ENCODE measurements at places on chromosomes 12 and 14.

DNA sequence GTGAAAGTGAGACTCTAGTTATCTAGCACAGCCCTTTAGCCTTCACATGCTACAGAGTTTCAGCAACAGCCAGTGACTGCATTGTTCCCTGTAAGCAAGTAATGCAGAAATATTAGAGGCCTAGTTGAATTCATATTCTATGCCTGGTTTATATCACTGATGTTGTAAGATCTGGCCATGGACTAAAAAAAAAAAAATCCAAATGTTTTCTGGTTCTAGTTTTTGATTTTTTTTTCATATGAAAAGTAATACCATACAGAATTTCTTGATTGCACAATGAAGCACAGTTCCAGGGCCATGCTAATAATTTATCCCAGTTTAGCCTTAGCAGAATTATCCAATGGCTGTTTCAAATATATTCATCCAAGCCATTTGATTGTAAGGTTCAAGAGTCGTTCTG is 341.5 kb upstream of the DDHD1 start:
- DNase-seq = no peak

- no peak for DNase-seq
These were observed 42.6 kb upstream of the POC1B start for GRCh38 chr12:89568484-89568883.

DNA sequence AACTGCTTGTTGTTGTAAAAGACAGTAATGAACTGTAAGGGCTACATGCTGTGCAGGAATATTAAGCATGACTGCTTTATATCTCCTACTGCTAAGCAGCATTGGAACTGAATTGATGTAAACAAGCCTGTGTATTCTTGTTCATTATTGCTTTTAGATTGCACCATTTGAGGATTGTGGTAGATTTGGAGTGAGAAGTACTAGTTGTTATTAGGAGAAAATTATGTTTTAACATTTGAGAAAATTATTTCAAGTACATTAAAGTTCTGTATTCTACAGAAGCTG is 212.7 kb downstream of the ERC1 start:
- DNase-seq = no peak

GRCh38 chr12:111643427-111643826 is 42.3 kb downstream of the BRAP start:
- no peak for DNase-seq

GRCh38 chr12:93812626-93813025 is 135.5 kb downstream of the CRADD start:
- no peak for DNase-seq
